ENCODE measurements at places on chromosomes 4 and X.

GRCh38 chrX:133610056-133610455 is 194.8 kb upstream of the GPC4 start:
- no peak for DNase-seq

DNA sequence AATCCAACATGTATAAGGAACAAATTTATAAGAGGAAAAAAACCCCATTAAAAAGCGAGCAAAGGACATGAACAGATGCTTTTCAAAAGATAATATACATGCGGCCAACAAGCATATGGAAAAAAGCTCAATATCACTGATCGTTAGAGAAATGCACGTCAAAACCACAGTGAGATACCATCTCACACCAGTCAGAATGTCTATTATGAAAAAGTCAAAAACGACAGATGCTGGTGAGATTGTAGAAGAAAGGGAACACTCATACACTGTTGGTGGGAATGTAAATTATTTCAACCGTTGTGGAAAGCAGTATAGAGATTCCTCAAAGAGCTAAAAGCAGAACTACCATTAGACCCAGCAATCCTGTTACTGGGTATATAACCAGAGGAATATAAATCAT is 465.4 kb downstream of the TMA16 start:
- no peak for DNase-seq

GRCh38 chrX:15146515-15146914 is 123.4 kb downstream of the ASB9 start:
- no peak for DNase-seq

DNA sequence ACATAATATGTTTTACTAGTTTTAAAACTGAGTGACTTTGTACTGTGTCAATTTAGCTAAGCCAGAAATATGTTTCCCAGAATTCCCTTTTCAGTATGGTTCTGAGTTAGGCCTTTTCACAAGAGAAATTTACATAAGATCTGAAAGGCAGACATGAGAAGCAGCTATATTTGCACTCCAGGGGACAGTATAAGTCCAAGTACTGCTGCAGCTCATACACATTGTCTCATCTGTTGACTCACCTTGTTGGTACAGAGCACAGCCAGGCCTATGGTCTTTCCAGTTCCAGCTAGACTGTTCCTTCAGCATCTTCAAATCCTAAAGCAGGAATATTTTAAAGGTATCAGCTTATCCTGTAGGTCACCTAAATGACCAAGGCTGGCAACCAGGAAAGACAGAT is 53.5 kb downstream of the BMP3 start:
- DNase-seq, result no peak

DNA sequence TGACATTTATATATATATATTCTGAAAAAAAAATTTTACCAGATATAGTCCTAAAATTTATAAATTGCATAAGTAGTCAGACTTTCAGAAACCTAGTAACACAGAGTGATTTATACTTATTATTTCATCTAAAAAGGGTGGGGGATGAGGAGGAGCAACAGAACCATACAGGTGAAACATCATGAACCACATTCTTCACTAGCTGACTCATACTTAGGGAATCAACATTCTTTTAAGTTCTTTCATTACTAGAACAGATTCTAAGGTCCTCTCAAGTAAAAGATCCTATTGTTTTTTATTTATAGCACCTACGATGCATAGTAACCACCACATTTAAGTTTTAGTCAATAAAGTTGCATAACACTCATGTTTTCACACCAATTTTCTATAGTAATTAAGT is 166.1 kb downstream of the LRBA start:
- DNase-seq, result no peak

GRCh38 chrX:72131317-72132294 is at the start of gene RTL5:
Gene RTL5 (minus strand): TSS chrX:72131915.
- DNase-seq, result peak; percentile 21

DNA sequence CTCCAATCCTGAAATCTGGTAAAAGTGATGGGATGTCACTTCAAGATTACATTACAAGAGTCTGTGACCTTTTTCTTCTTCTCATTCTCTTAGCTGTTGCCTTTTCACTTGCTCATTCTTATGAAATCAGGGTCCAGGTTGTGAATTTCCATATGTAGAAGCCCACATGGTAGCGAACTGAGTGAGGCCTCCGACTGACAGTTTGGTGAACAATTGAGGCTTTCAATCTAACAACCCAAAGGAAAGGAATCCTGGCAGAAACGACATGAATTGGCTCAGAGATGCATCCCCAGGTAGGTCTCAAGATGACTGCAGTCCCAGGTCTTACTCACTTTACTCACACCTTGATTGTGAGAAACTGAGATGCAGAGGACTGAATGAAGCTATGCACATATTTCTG is 203.4 kb upstream of the FAT4 start:
- DNase-seq, result no peak

DNA sequence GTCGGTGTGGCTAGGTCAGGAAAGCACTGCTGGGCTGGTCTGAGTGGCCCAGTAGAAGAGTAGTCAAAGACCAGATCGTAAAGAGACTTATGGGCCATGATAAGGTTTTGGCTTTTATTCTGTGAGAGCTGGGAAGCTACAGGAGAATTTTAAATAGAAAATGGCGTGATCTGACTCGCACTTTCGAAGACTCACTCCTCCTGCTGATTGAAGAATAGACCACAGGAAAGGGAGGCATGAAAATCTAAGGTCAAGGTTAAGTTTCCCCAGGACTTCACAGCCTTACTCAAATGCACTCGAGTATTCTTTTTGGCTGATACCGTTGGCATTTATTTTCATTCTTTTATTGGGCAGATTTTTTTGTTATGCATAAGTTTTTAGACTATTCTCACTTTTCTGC is 231.4 kb upstream of the ANKRD50 start:
- DNase-seq, result no peak

- DNase-seq, result no peak
Observed at GRCh38 chr4:98803251-98803650, 125.7 kb downstream of the EIF4E start.

- no peak for DNase-seq
Observed at GRCh38 chrX:104288269-104288668, 33.5 kb upstream of the ESX1 start.

DNA sequence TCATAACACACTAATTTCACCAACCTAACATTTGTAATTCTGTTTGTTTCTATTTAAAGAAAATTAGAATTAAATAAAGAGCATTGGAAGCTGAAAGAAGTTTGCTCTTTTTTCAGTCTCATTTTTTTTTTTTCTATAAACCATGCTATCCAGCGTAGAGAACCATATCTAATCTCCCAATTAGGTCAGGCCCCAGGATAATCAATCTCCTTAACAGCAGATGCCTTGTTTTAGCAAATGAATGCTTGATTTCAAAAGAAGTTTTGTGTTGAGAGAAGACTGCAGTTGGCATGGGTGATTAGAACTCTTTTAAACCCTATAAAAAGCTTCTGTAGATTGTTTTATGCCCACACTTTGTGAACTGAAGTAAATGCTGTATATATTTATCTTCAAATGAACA is 15.6 kb upstream of the MAD2L1 start:
- DNase-seq, result no peak

DNA sequence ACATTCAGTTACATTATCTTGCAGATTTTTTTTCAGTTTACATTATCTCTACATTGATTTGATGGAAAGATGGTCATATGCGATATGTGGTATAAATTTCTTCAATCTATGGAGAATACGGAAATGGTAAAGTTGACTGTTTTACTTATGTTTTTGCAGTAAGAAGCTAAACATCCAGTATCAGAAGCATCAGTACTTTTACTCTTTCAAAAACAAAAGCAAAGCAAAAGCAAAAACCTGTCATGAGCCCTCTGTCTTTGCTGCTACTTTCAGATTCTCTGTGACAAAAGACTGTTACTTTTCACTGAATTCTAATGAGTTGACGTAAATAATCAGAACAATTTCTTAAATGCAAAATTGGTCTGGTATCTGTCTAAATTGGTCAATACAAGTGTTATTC is 52.4 kb upstream of the UCP1 start:
- DNase-seq, result no peak

- DNase-seq, result no peak
Observed at GRCh38 chr4:24321616-24322015, 262.7 kb downstream of the DHX15 start.

- DNase-seq, result no peak
Observed at GRCh38 chrX:34875204-34875603, 67.4 kb upstream of the FAM47B start.

- DNase-seq, result no peak
Observed at GRCh38 chr4:68129793-68130192, at the start of gene TMPRSS11F. Gene TMPRSS11F (minus strand): TSS chr4:68129869. CDS start chr4:68129820, 49 bp downstream.
